ENCODE measurements at places on chromosomes 3 and 15.

- DNase-seq, result no peak
These were observed 67.5 kb downstream of the RPL22L1 start for GRCh38 chr3:170802164-170803151.

DNA sequence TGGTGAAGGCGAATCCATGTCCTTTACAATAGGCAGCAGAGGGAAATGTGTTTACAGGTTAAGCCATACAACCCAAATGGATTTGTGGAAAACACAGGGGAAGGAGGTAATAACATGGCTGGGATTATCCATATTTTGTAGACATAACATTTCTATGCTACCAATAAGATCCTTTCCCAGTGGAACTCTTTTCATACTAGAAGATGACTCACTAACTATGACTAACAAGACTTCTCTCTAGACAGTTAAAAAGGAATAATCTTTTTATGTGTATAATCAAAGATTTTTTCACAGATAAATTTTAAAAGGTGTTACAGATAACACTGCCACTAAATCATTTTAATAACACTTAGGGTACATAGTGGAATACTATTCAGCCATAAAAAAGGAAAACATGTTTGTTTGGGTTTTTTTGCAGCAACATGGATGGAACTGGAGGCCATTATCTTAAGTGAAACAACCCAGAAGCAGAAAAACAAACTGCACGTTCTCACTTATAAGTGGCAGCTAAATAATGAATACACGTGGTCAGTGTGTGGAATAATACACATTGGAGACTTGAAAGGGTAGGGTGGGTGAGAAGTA, 39.6 kb downstream of the VPS13C start:
- no peak for DNase-seq

DNA sequence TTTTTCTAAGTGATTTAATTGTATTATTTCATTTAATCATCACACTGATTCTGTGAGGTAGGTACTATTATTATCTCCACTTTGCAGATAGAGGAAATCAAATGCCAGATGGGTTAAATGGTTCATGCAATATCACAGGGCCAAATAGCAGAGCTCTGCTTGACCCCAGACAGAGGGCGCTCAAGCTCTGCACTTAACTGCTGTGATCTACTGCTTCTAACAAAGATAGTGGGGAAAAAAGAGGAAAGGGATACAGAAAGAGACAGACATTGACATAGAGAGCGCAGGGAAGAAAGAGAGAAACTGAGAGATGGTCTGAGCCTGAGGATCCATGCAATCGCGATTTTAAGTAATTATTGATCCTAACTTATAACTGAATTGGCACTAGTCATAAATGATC, 279.1 kb upstream of the THRB start:
- no peak for DNase-seq

- DNase-seq, result no peak
These were observed 121.6 kb downstream of the FOXP1 start for GRCh38 chr3:71461749-71462483.

DNA sequence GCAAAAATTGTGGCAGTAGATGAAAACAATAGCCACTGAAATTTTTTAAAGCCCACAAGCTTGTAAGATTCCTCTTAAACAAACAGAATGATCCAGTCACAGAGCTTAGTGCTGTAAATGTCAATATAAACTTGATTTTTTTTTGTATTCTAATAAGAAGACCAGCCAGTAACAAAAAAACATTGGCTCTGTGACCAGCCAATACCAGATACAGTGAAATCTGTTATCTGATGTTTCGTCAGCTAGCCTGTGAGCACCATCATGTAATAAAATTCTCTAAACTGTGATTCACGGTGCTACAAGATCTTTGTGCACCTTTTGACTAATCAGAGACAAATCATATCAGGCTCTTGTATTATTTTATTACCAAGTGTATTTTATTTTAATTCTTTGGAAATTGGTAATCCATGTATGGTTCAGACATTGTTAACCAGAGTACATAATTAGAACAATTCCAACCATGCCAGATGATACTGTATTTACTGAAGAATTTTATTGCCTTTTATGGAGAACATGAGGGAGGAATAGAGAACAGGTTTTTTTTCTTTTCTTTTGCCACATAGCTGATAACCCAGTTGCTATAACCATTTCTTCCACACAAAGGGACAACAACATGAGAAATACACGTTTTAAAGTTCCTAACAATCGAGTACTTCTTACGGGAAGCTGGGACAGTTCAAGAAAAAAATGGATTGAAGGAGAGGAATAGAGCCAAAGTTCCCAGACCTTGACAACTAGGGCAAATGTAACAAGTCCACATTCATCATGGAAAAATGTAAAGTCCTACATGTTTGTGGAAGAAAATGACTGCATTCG, 71.9 kb downstream of the FILIP1L start:
- DNase-seq, result no peak

Measured in activated CD4-positive, alpha-beta T cell treated with anti-CD3 and anti-CD28 coated beads, Interleukin-2, amount 50 U/mL, for 1 hour (primary cell).